ENCODE measurements at places on chromosomes 7 and 10. TPM values are rescaled to one million over a fixed set of nuclear protein-coding genes. Genes with fewer than 3 reads are reported as not detected.
A peak's percentile ranks its signal among the peaks of the same experiment; 100 is the strongest.

DNA sequence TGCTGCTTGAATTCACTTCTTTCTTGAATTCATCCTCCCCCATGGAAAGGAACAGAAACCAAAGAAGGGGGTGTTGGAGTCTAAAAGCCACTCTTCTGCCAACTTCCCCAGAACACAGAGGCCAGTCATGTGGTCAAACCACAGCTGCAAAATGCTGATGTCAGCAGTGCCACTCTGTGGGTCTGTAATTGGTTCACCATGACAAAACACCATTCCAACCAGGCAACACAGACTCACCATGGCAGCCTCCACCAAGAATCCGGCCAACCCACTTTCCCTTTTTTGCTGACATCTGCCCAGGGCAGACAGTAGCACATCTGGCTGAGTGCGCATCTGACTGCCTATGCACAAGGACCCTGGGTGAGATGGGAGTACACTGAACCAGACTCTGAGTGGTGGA is 16.8 kb downstream of the OSBPL3 start:
- H3K27me3 ChIP-seq = peaks cover 2% of the 10 kb centered on the region
- H3K27ac ChIP-seq = no peak overlapping the region
- no peaks in the 10 kb centered on the region for H3K36me3 ChIP-seq
- DNase-seq = no peak

DNA sequence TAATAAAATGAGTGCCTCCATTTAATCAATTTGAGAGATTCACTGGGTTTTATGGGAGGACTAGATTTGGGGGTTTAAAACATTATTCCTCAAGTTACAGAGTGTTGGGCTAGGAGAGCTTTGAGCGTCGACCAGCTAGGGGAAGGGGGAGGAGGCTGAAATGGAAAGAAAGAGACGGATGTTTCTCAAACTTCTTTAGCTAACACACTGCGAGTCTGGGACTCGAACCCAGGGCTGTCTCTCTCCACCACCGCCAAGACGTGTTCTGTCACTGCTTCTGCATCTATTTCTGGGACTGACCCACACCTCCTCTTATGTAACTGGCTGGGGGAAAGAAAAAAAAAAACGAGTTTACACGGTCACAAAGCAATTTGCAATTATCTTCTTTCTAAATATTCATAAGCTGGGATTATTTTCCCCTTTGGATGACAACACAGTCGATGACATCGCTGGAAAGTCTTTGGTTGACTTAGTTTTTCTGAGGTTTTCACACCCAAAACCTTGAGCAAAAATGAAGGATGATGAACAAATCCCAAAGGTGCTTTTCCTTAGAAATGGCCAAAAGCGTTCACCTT is 27.2 kb downstream of the CHST15 start:
- H3K4me3 ChIP-seq = no peak overlapping the region
- H3K27ac ChIP-seq = no peak overlapping the region
- peaks cover 57% of the 10 kb centered on the region for H3K4me1 ChIP-seq
- DNase-seq = no peak

DNA sequence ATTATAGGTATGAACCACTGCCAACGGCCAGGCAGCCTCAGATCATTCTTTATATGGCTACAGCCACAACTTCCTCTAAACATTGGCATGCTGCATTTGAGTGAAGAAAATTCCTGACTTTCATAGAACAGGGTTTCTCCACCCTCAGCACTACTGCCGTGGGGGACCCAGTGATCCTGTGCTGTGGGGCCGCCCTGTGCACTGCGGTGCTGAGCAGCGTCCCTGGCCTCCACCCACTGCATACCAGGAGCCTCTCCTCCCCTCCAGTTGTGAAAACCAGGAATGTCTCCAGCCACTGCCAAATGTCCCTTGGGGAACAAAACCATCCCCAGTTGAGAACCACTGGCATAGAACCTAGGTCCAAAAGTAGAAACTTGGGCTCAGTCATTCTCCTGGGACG is 15.8 kb downstream of the CNPY1 start:
- no peak overlapping the region for H3K4me3 ChIP-seq
- H3K4me1 ChIP-seq = peaks cover 5% of the 10 kb centered on the region
- no peak for DNase-seq
- peaks cover 56% of the 10 kb centered on the region for H3K27me3 ChIP-seq
- H3K27ac ChIP-seq = no peak overlapping the region

GRCh38 chr7:132276234-132276630 is 300.0 kb downstream of the PLXNA4 start:
- no peaks in the 10 kb centered on the region for H3K27me3 ChIP-seq
- no peak overlapping the region for H3K4me3 ChIP-seq
- no peak overlapping the region for H3K27ac ChIP-seq
- no peak for DNase-seq
- H3K4me1 ChIP-seq = peaks cover 53% of the 10 kb centered on the region

DNA sequence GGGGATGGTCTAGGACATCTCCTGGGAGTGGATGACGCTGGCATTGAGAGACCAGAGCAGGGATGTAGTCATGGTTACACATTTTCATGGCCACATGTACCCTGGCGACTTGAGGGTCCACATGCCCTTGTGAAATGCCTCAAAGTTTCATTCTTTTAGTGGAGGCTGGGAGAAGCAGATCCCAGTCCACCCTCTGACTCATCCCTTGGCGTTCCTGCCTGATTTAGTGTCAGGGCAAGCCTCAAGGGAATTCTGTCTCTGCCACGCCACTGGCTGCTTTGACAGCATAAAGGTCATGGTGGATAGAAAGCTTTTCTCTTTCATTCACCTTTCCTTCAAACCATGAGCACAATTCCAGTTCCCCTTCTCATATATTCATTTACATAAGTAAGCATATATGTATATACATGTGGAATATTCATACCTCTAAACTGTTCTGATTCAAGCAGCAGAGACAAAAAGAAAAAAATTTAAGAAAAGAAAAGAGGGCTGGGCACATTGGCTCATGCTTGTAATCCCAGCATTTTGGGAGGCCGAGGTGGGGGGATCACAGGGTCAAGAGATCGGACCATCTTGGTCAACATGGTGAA is 21.8 kb upstream of the KIF5B start:
- DNase-seq = no peak

- DNase-seq = no peak
- H3K4me3 ChIP-seq = no peak overlapping the region
- no peak overlapping the region for H3K27ac ChIP-seq
- H3K36me3 ChIP-seq = no peaks in the 10 kb centered on the region
- no peaks in the 10 kb centered on the region for H3K4me1 ChIP-seq
Measured at GRCh38 chr10:26222563-26222962, 6.0 kb downstream of the GAD2 start.

TMEM229A gene
- not detected for total RNA-seq

DNA sequence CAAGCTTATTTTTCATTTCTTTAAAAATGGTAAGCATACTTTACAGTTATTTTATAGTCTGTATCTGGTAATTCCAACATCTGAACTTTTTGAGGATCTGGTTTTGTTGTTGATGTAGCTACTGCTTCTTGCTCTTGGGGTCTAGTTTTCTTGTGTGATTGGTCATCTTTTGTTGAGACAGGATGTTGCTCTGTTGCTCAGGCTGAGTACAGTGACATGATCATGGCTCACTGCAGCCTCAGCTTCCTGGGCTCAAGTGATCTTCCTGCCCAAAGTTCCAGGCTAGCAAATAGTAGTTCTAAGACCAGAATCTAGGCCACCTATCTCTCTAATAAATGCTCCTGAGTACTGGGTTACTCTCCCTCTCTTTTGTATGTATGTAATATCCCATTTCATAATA is 75.7 kb downstream of the NRCAM start:
- H3K4me1 ChIP-seq = peaks cover 7% of the 10 kb centered on the region
- H3K4me3 ChIP-seq = no peak overlapping the region
- DNase-seq = no peak
- H3K27ac ChIP-seq = no peak overlapping the region
- H3K27me3 ChIP-seq = no peaks in the 10 kb centered on the region

DNA sequence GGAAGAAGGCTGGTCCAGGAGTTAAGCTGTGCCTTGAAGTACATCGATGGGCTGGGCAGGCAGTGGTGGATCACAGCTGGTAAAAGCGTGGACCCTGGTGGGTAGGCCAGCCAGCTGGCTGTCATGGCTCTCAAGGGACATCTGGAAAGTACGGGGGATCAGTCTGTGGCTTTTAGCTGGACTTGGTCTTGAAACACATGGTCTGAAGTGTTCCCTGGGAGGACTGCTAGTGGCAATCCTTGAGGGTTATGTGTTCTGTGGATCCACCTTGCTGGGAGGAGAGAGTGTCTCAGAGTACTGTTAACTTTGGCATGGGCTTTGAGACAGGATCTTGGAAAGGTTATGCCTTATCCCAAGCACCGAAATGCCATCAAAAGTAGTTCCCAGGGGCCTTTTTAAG is 754.3 kb downstream of the SUGCT start:
- H3K4me1 ChIP-seq = peaks cover 23% of the 10 kb centered on the region
- H3K27ac ChIP-seq = no peak overlapping the region
- DNase-seq = no peak
- H3K27me3 ChIP-seq = no peaks in the 10 kb centered on the region
- H3K4me3 ChIP-seq = no peak overlapping the region
- H3K36me3 ChIP-seq = peaks cover 9% of the 10 kb centered on the region

DNA sequence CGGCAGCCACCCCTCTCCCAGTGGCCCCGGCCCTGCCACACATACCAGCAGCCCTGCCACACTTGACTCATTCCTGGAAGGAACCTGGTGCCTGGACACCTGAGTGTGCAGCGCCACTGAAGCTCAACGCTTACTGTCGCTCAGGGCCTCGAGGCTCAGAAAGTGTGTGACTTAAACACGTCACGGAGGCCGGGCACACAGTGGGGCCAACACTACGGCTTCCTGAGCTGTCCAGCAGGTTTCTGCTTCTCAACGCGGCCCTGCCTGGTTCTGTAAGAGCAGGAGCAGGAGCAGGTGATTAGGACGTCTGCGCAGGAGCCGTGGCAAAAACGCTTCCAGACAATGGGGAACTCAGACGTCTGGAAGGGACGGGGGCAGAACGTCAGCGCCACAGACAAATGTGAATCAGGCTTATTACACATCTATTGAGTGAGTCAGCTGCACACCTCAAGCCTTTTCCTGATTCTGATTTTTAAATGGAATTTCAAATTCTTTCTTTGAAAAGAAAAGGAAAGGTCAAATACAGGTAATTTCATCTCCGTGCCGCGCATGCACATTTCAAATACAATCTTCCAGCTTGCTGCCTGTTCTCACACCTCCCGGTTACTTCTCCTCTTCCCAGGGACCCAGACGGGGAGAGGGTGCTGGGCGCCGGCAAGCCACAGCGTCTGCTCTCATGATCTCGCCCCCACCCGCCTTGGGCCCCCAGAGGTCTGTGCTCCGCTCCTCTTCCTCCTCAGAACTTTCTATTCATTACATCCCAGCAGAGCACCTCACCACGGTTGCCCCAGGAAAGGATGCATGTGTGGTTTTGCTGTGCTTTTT is 66.6 kb downstream of the ADARB2 start:
- H3K36me3 ChIP-seq = no peaks in the 10 kb centered on the region
- no peak overlapping the region for H3K4me3 ChIP-seq
- H3K27ac ChIP-seq = no peak overlapping the region
- no peak for DNase-seq
- no peaks in the 10 kb centered on the region for H3K27me3 ChIP-seq

GRCh38 chr7:37930226-37930948 is 9.9 kb downstream of the EPDR1 start:
- peak overlapping the region; percentile 69 for H3K27ac ChIP-seq
- peaks cover 5% of the 10 kb centered on the region for H3K36me3 ChIP-seq
- H3K4me1 ChIP-seq = peaks cover 16% of the 10 kb centered on the region

DNA sequence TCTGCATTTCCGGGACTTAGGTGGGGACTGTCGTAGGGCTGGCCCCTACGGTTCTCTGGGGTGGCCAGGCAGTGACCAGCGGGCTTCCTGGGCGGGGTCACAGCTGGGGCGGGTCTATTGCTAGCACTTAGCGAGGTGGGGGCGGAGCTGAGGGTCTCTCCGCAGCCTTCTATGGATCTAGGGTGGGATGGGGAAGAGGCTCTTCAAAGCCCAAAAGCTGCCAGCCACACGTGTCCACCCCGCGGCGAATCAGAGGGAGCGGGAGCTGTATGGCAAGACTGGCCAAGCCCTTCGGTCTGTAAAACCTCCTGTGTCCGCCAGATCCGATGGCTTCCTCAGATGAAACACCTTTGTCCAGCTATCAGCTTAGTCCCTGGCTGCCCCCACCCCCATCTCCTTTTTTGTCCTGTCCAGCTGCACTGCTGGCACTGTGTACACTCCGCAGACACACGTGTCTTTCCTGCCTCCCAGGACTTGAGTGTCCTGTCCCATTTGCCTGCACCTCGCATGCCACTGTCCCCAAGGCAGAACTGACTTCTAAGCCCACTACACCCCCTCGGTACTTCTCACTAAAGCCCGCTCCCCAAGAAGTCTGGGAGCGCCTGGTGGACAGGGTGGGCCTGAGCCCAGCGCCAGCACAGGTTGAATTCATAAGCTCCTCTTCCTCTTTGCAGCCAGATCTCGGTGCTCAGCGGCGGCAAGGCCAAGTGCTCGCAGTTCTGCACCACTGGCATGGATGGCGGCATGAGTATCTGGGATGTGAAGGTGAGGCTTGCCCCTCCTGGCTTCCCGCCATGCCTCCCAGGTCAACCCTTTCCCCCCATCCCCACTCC is 14.8 kb downstream of the PDAP1 start:
- peak overlapping the region; percentile 65 for H3K27ac ChIP-seq
- peaks cover 16% of the 10 kb centered on the region for H3K4me1 ChIP-seq
- H3K4me3 ChIP-seq = peak overlapping the region; percentile 75

PRSS1 gene
- total RNA-seq = not detected

IFIT1B gene
- not detected for total RNA-seq

INHBA gene
- total RNA-seq = 198 TPM

AS3MT gene
- 2.7 TPM for total RNA-seq

EVX1 gene
- total RNA-seq = not detected

- no peaks in the 10 kb centered on the region for H3K27me3 ChIP-seq
- H3K27ac ChIP-seq = no peak overlapping the region
- peaks cover 2% of the 10 kb centered on the region for H3K36me3 ChIP-seq
- no peak overlapping the region for H3K4me3 ChIP-seq
- DNase-seq = no peak
Measured at GRCh38 chr10:99788598-99789256, 6.3 kb downstream of the ABCC2 start.

- H3K27ac ChIP-seq = peak overlapping the region; percentile 85
- peaks cover 15% of the 10 kb centered on the region for H3K36me3 ChIP-seq
- H3K27me3 ChIP-seq = no peaks in the 10 kb centered on the region
- peaks cover 15% of the 10 kb centered on the region for H3K4me1 ChIP-seq
Measured at GRCh38 chr10:132721725-132722124, 64.2 kb downstream of the NKX6-2 start.

DNA sequence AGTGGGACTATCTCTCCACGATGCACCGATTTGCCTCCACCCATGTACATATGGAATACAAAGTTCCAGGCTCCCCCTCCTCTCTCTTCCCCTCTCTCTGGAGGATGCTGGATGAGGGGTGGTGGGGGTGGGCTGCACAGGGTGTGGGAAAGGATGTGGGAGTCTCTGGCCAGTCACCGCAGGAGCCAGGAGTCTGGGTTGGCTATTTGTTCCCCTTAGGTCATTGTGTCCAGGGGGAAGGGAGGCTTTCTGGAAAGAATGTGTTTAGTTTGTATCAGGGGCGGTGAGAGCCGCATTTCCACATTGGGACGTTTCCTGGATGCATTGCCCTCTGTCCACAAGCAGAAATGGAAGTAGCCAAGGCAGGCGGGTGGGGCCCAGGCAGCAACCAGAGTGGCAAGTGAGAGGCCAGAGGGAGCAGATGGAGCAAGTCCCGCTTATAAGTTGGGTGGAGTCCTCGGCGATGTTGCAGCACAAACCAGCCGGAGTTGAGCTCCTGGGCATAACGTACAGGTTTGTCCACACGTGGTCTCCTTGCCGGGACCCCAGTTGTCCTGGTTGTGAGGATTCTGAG is 63.3 kb downstream of the ZNF777 start:
- H3K4me3 ChIP-seq = no peak overlapping the region
- no peak overlapping the region for H3K27ac ChIP-seq
- DNase-seq = no peak

- DNase-seq = no peak
- H3K36me3 ChIP-seq = no peaks in the 10 kb centered on the region
- peaks cover 11% of the 10 kb centered on the region for H3K4me1 ChIP-seq
Measured at GRCh38 chr7:42722716-42723115, 189.2 kb downstream of the C7orf25 start.
